Ammon's horn (tissue), 1 donor: ENCODE measurements at places on chromosomes 2 and 18.

DNA sequence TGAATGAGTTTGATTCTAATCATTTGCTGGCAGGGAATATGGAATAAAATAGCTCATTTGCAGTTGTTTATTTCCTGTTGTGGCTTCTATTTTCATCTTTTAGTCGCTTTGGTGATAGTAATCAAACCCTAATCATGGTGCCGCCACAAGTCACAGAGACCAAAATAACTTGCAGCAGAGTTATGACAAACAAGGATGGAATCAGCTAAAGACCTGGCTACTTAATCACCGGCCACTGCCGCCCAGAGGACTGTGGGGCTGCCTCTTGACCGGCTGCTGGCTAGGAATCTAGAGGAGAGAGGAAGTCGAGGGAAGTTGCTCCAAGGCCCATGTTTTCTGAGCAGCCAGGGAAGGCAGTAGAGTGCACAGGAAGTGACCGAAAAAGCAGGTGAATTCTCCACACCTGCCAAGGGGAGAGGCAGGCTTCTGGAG is 5.1 kb upstream of the SMAD7 start:
- DNase-seq, result no peak

DNA sequence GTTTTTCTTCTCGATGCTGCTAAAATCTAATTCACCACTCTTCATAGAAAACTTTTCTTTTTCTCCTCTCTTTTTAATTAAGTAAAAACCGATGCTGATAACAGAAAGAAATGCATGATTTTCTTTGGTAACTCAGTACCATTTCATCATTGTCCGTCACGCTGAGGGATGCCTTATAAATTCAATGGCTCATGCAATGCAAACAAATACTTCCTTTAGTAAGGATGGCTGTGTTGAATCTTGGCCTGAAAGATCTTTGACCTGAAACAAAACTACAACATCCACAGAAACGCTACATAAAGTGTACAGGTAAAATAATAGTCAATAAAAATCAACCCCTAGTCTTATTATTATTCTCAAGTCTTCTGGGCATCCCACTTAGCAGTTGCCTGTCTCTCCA is 261.4 kb downstream of the SLC8A1 start:
- DNase-seq, result no peak

DNA sequence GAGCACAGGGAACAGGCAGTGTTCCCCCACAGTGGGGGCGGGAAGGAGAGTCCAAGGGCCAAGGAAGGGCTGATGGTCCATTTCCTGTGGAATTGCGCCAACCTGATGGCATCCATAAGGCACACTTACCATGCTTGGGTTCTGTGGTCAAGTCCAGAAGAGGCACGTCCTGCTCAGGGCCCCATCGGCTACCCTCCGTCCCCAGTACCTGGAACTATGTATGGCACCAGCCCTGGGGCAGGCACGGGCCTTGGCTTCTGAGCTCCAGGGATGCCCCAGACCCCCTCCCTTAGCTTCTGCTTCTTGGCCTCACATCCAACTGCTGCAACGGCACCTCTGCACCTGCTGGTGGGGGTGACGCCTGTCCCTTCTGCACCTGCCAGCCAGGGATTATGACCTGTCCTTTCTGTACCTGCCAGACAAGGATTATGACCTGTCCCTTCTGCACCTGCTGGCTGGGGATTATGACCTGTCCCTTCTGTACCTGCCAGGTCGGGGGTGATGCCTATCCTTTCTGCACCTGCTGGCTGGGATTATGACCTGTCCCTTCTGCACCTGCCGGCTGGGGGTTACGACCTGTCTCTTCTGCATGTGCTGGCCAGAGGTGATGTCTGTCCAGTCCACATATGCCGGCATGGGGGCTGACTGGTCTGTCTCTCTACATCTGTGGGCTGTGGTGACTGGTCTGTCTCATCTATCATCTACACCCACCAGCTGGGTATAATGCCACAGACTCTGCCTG is 45.4 kb upstream of the SNTG2 start:
- no peak for DNase-seq

- peak; percentile 35 for DNase-seq
Measured at GRCh38 chr2:11697103-11697871, 27.3 kb upstream of the NTSR2 start.

DNA sequence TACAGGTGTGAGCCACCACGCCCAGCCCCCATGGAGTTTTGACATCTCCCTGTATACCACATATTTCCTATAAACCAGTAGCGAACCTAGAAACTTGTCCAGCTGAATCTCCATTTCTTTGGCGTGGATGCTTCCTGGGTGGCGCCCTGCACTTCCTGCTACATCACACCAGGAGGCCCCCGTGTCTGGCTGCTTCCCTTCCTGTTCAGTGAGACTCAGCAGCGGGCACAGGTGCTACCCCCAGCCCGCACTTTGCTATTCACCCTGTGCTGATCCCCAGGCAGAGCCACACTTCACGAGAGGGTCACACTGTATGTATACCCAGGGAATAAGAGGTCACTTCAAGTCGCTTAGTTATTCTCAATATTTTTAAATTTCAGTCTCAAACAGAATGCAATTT is 35.0 kb downstream of the CYP27C1 start:
- DNase-seq, result no peak

DNA sequence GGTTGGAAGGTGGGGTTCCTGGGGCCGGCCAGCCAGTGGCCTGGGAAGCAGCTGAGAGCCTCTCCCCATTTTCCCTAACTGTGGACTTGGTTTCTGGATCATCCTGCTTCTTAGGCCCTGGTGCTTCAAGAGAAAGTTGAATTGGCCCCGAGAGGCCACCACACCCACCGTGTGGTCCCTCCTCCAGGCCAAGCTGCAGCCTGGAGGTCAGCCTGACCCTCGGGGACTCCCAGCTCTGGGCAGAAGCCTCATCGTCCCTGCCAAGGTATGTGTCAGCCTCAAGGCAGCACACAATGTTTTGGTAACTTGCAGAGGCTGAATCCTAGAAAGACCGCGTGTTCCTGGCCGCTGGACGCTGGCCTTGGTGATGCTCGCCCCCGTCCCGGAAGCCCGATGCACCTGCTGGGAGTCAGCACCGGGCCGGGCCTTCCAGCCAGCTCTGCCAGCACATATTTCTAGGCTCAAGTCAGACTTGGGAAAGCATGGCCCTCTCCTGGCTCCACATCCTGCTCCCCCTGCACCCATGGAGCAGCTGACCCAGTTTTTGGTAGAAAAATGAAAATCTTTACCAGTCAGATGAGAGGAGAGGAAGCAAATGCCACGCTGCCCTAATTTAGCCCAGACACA is 72.6 kb downstream of the ACTR2 start:
- peak; percentile 39 for DNase-seq

- no peak for DNase-seq
Measured at GRCh38 chr2:98028101-98028561, 32.4 kb upstream of the TMEM131 start.

DNA sequence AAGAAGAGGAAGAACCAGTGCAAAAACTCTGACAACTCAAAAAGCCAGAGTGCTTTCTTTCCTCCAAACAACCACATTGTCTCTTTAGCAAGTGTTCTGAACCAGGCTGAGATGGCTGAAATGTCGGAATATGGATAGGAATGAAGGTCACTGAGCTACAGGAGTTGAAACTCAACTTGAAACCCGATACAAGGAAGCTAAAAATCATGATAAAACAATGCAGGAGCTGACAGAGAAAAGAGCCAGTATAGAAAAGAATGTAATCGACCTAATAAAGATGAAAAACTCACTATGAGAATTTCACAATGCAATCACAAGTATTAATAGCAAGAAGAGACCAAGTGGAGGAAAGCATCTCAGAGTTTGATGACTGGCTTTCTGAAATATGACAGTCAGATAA is 15.0 kb upstream of the EIF2AK3 start:
- no peak for DNase-seq

DNA sequence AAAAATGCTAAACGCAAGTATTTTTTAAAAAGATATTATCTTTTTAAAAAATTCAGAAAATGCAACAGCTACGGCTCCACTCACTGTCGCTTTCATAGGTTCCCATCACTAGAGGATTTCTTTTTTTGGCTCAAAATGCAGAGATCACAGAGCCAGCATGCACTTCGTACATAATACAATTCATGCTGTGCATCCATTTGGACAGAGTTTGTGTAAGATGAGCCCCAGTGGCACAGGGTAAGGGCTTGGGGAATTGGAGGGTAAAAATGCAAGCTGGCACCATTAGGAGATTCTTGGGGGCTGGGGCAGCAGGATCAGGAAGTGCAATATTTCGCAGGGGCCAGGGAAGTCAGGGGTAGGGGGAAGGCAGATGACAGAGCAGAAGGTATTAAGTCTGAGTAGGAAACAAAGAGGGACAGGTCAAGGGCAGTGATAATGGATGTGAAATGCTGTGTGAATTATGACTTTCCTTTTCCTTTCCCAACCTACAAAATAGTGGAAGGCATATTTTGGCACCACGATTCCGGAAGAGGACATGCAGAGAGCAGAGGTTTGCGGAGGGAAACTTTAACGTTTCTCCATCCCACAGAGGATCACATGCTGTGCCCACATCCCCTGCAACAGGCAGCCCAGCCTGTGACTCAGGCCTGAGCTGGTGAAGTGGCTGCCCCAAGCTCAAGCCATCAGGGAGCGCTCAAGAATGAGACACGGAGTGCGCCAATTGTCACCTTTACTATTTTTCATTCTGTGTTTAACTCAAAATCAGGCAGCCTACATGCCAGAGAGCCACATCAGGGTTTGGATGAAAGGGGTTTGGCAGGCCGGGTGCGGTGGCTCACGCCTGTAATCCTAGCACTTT is 4.7 kb downstream of the CAPG start:
- peak; percentile 75 for DNase-seq

DNA sequence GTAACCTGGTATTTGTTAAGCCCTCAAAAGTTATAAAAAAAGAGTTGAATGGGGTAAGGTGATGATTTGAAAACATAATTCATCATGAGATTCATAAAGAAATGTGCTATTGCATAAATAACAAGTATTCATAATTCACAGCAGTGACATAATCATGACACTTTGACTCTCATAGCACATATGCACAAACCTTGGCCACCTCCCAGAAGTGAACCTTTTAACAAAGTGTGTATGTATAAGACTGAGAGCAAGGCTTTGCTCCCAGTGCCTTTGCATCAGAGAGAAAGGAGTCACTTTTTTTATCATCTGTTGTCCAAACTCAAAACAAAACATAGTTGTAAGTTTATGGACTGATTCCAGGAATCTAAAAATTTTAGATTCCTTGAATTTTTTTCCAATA is 15.0 kb upstream of the HTR2B start:
- no peak for DNase-seq

- no peak for DNase-seq
Measured at GRCh38 chr2:111707700-111708099, 176.3 kb downstream of the ANAPC1 start.

DNA sequence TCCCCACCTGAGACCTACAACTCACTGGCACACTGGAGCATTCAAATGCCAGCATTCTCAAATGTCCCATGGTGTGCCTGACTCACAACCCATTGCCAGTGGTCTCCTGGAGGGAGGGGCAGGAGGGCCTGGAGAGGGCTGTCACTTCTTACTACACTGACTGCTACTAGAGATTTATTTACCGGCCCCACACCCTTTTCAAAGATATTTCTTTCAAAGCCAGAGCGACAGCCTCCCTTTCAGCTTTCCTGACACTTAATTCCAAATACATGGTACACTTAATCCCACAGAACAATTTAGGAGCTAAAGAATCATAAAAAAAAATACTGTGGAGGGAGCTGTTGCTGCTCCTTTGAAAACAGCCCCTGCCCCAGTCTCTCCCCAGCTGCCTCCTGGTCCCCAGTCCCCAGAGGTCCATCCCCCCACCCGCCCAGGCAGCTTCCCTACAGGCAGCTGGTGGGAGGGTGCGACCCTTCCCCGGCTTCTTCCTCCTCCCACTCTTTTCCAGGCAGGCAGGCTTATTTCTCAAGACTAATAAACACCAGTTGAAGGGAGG is 129.1 kb upstream of the SMAD2 start:
- DNase-seq, result no peak

- no peak for DNase-seq
Measured at GRCh38 chr2:25226827-25227226, 58.4 kb upstream of the POMC start.

DNA sequence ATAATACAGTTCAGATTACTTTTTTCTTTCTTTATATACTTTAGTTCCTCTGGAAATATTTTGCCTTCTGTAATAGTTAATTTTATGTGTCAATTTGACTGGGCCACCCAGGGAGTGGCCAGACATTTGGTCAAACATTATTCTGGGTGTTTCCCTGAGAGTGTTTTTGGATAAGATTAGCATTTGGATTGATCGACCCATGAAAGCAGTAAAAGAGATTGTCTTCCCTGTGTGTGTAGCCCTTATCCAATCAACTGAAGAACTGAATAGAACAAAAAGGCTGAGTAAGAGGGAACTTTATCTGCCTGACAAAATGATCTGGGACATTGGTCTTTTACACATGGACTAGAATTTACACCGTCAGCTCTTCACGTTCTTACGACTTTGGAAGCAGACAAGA is 1190.1 kb upstream of the FAM98A start:
- DNase-seq, result no peak

- DNase-seq, result no peak
Measured at GRCh38 chr2:81249152-81249551, 944.6 kb upstream of the LRRTM1 start.

DNA sequence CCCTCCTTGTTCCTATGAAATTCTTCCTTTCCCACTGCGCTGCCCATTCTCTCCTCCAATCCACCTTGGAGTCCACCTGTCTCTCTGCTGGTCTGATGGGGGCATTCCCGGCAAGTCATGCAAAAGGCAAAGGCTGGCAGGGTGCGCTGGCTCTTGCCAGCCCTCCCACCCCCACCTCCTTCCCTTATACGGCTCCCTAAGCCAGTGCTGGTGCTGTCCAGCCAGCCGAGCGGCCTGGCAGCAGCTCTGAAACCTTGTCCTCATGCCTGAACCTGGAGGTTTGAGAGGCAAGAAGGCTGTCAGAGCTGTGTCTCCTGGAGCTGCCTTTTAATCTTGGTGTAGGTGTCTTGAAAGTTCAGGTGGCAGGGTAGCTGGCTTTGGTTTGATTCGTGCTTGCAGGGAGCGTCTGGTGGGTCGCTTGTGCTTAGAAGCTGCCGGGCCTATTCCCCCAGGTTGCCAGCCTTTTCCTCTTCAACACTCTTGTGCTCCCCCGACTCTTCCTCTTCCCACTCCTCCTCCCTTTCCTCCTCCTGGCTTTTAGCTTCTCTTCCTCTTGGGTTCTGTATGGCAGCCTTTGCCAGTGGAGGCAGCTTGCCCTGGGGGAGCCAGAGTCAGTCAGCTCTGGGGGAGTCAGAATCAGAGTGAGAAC is 748 bp downstream of the LIPG start:
- no peak for DNase-seq
